ENCODE measurements at places on chromosomes 5 and 9.

- DNase-seq, result no peak
Measured at GRCh38 chr9:91119679-91120078, 242.0 kb downstream of the AUH start.

DNA sequence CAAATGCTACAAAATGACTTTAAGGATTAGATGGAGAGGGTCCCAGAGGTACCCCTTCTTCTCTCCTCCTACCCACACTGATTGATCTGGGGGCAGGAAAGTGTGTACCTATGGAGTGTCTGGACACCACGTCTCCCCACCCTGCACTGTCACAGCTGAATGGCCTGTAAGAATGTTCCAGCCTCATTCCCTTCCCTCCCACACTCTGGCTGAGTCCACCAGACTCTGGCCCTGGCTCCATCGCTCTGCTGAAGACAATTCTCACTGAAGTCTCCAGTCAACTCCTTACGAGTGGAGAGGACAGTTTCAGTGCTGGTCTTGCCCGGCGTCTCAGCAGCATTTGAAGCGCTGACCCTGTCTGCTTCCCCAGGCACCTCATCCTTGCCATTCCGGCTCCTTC, 105.8 kb downstream of the TTLL11 start:
- DNase-seq, result no peak

DNA sequence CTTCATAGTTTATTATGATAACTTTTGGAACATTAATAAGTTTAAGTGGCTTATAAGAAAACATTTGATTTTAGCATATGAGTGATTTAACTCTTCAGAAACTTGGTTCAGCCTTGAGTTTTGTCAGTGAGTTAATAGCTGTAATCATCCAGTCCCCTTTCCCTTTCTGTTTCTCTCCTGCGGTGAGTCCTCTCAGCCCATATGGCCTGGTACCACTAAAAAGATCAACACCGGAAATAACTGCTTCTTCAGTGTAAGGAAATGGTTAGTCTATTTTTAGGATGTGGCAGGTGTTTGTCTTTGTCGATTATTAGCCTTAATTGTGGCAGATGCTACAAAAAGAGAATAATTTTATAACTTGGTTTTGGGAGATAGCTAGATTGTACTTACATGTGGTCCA, 120.2 kb upstream of the GRHPR start:
- peak; percentile 90 for DNase-seq

DNA sequence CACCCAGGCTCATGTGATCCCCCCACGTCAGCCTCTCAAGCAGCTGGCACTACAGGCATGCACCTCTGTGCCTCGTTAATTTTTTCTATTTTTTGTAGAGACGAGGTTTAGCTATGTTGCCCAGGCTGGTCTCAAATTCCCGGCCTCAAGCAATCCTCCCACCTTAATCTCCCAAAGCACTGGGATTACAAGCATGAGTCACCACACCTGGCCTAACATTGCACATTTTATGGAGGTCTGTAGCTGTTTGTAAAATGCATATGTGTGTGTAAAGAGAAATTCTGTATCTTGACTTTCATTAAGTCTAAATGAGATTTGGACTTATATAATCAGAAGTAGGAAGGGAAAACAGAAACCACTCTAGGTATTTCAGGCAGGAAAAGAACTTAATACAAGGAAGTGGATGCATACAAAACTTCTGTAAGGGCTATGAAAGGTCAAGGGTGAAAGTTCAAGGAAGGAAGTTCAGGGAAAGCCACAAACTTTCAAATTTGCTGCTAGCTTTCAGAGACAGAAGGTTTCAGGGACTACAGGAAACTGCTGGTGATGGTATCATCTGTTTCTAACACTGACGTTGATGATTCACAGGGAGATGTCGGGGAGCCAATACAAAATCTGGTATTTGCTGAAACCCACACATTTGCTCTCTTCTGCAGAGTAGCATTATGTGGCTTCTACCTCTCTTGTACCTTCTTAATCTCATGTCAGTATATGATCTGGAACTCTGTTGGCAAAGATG, 209.4 kb downstream of the PIK3R1 start:
- DNase-seq, result no peak

- no peak for DNase-seq
Measured at GRCh38 chr5:116242343-116242742, 157.5 kb downstream of the COMMD10 start.

DNA sequence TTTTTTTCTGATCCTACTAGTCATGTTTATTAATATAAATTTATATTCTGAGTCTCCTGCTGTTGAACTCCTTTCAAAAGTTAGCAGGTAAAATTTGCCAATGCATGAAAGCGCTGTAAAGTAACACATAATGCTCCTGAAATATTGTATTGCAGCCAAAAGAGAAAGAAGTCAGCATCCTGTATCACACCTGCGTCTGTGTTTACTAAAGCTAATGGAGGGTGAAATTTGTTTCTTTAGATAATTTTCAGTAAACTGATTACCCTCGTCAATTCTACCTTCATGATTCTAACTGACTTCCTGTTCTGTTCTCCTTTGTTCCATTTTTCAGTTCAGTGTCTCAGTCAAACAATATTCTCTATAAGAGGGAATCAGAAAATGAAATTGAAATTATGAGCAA, 415.4 kb downstream of the CDH9 start:
- no peak for DNase-seq

GRCh38 chr5:138454121-138454520, 11.2 kb upstream of the EGR1 start:
- DNase-seq, result no peak

- DNase-seq, result no peak
Measured at GRCh38 chr5:42515504-42515903, 92.3 kb downstream of the GHR start.

DNA sequence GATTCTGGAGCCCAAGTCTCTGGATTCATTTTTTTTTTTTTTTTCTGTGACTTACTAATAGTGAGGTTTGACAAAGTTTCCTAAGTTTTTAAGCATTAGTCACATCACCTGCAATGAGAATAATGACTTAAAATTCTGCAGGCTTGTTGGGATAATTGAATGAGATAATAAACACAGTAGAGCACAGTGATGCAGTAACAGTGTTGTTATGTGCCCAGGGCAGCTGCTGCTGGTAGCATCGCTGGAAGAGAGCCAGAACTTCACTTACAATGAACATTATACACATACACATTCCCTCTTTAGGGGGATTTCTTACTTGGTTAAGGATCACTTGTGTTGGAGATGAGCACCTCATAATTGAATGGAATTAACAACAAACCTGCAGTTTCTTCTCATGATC, 78.9 kb downstream of the ALDH7A1 start:
- DNase-seq, result no peak

Measured in bone marrow (tissue), 2 donors.